ENCODE measurements at places on chromosomes 4 and X.

- no peak for DNase-seq
Measured at GRCh38 chr4:76074468-76074867, at the start of gene ART3. Gene ART3, plus strand, starts transcription at chr4:76074709. Its CDS starts 1,181 bp downstream, at chr4:76075890.

- no peak for DNase-seq
Measured at GRCh38 chrX:136304493-136304892, 3.7 kb downstream of the ADGRG4 start.

- no peak for DNase-seq
Measured at GRCh38 chr4:8061573-8061972, 97.0 kb downstream of the ABLIM2 start.

GRCh38 chrX:137565921-137566745 lies at the start of gene ZIC3:
Gene ZIC3, plus strand, starts transcription at chrX:137566127. Its CDS starts 565 bp downstream, at chrX:137566692.
- DNase-seq: no peak

GRCh38 chr4:93267747-93268146 lies 560.8 kb upstream of the ATOH1 start:
- no peak for DNase-seq

- DNase-seq: no peak
Measured at GRCh38 chr4:55820279-55820678, 689 bp downstream of the EXOC1L start.

- no peak for DNase-seq
Measured at GRCh38 chr4:14168919-14169318, 541.4 kb upstream of the BOD1L1 start.

DNA sequence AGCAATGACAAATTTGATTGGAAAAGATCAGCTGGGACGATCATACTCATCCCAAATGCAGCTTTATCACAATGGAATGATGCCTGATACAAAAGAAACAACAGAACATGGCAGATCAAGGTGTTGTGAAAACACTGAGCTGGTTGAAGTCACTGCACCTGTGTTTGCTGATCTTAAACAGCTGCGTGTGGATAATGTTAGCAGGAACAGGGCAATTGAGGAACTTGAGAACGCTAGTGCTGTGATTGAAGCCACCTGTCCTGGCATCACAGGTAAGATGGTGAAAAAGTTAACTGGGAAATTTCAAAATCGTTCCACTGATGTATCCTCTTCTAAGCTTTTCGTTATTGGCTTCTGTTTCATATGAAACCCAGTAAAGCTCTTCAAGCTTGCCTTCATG lies 27.4 kb upstream of the SOD3 start:
- DNase-seq: no peak

GRCh38 chr4:36392916-36393315 lies 111.5 kb downstream of the DTHD1 start:
- no peak for DNase-seq

GRCh38 chr4:153290134-153290533 lies 54.4 kb upstream of the MND1 start:
- no peak for DNase-seq
